Left cardiac atrium (tissue), 4 donors: ENCODE measurements at places on chromosomes 16 and 17.

- no peak for DNase-seq
Observed at GRCh38 chr16:8572063-8572918, 18.0 kb downstream of the TMEM114 start.

GRCh38 chr16:79372503-79373184 lies 227.9 kb downstream of the MAF start:
- no peak for DNase-seq

- DNase-seq = no peak
Observed at GRCh38 chr17:66711881-66712321, 123.0 kb upstream of the CACNG5 start.

DNA sequence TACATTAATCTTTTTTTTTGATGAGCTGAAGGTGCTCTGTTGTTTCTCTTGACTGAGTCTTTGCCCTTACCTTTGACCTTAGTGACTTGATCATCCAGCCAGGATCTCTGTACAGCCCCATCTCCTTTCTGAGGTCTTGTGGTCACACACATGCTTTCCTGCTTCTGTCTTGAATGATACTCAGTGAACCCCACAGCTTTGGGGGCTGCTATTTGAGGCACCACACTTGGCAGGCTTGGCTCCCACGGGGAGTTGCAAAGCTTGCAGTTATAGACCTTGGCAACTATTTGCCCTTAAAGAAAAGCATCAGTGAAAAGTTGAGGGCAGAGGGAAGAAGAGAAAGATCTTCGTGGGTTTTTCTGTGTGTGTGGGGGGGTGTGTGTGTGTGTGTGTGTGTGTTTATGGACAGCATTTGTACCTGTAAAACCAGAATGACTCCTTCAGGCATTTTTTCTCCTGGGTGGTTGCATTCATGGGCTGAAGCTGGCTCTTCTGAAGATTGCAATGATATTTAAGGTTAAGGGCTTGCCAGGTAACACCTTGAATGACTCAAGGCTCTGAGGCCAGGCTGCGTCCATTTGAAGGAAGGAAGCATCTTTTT lies 101.6 kb downstream of the MSI2 start:
- DNase-seq = no peak

DNA sequence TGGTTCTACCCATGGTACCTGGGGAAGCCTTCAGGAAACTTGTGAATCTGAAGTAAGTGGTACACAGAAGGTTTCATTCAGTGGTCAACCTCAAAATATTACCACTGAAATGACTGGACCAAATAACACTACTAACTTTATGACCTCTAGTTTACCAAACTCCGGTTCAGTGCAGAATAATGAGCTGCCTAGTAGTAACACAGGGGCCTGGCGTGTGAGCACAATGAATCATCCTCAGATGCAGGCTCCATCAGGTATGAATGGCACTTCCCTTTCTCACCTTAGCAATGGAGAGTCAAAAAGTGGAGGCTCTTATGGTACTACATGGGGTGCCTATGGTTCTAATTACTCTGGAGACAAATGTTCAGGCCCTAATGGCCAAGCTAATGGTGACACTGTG lies 55.9 kb upstream of the SLC5A11 start:
- DNase-seq = no peak

GRCh38 chr17:48012151-48012520 lies 25.5 kb downstream of the COPZ2 start:
- peak; percentile 49 for DNase-seq

DNA sequence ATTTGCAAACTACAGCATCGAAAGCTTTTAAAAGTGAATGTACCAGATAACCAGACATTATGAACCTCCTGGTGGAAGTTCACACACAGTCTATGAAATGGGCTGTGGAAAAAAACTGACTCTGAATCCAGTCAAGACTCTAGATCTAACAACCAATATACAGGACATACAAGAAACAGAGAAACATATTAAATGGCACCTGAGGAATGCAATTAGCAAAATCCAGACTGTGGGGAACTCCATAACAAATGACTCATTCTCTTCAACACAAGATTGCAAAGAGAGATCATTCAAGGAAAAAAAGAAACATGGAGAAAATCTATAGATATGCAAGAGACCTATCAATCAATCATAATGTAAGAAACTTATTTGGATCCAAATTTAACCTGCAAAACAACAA lies 119.0 kb downstream of the MYO1D start:
- DNase-seq = no peak

DNA sequence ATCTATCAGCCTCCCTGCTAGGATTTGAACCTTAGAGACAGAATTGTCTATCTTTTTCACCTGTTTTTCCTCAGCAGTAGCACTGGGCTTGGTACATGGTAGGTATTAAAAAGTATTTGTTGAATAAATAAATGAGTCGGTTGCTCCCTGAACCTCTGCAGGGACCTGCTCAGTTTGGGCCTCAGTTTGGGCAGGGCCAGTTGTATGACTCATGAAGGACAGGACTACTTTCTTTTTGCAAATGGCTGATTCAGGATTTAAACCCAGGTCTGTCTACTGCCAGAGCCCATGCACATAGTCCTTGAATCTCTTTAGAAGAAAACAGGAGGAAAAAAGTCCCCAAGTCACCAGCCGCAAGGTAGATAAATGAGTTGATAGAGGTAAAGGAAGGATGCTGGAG lies 3.1 kb downstream of the MMP2 start:
- DNase-seq = no peak

- DNase-seq = no peak
Observed at GRCh38 chr16:19912455-19913339, 28.0 kb upstream of the GPRC5B start.

DNA sequence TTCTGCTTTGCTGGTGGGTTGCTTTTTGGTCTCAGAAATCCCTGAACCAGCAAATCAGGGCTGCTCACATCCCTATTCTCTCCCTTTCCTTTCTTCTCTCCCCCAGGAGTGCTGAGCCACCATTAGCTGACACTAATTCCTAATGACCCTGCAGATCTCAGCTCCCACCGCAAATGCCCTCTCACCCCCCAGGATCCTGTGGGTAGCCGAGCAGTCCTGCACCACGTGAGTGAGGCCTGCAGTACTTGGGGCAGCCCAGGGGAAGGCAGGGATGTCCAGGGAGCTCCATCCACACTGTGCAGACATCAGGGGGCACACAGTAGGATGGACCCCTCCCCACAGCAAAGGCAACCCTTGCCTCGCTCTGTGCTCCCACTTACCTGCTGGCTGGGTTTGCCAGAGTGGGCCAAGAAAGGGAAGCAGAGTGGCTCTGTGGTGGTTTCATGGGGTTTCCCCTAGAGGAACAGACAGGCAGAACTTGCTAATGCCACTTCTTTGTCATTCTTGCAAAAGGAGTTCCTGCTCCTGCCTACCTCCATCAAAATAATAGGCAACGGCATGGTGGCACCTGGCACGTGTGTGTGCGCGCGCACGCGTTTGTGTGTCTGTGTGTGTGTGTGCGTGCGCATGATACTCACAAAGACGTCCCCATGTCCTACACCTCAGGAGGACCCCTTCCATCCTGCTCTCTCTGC lies 135.6 kb downstream of the GAS7 start:
- DNase-seq = no peak
